ENCODE measurements at places on chromosomes 6 and 20.

- no peak for DNase-seq
Observed at GRCh38 chr20:11222243-11222642, 548.4 kb upstream of the JAG1 start.

GRCh38 chr6:109239160-109239559, 143.1 kb downstream of the CD164 start:
- no peak for DNase-seq

- DNase-seq, result no peak
Observed at GRCh38 chr20:44648579-44648978, 2.9 kb downstream of the ADA start.

DNA sequence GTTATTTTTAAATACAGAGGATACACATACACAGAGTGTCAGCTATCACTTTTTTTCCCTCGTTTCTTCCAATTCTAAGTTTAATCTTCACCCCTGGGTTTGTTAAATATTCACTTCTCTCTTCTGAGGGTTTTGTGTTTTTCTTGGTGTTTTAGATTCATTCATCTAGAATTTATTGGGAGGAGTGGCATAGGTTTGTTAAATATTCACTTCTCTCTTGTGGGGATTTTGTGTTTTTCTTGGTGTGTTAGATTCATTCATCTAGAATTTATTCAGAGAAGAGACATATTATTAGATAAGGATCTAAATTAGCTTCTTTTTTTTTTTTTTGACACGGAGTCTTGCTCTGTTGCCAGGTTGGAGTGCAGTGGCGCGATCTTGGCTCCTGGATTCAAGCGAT, 3.9 kb downstream of the GTF2H5 start:
- DNase-seq, result no peak

DNA sequence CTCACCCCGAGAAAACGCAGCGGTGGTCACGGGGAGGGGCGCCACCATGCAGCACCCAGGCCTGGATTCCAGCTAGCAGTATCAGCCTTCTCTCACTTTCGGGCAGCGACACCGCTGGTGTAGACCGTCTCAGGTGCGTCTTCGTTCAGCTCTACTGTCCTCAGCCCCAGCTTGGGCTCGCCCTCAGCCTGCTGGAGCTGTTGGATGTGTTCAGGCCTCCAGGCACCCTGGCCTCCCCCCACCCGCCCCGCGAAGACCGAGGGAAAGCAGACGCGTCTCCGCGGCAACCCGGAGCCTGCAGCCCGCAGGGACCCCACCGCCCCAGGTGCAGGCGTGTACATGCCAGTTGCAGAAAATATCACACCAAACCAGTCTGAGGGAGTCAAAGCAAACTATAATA, 60.8 kb upstream of the CARMIL1 start:
- no peak for DNase-seq
